Sciatic nerve (tissue), 2 donors: ENCODE measurements at places on chromosomes 6 and 20. TPM values are rescaled to one million over a fixed set of nuclear protein-coding genes. Genes with fewer than 3 reads are reported as not detected.

HAO1 gene
- total RNA-seq, result not detected

RBM39 gene
- 438 TPM for total RNA-seq

DUSP15 gene
- 49.5 TPM for total RNA-seq

TP53TG5 gene
- total RNA-seq, result not detected

ELOVL4 gene
- 1.2 TPM for total RNA-seq

COX4I2 gene
- total RNA-seq, result 8.3 TPM

OR2J3 gene
- total RNA-seq, result not detected

ERGIC3 gene
- total RNA-seq, result 143 TPM

GABRR2 gene
- 1.7 TPM for total RNA-seq

SYCP2 gene
- 6.7 TPM for total RNA-seq

TMC2 gene
- 0.22 TPM for total RNA-seq

TXNDC5 gene
- total RNA-seq, result 62.7 TPM

TSPYL1 gene
- total RNA-seq, result 71.8 TPM

DNA sequence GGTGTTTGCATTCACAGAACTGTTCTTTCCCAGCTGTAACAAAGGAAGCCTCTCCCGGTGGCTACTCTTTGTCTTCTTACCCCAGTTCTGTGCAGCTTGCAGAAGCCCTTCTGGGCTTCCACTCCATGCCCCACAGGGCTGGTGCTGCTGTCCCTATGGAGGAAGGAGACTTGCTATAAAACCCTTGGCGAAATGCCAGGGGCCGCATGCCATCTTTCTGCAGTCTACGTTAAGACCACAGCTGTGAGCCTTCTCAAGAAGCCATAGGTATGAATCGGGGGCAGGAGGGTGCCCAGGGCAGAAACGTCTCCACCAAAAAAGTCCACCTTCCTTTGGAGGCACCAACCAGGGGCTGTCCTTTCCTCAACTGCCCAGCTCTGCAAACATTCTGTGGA, 60.7 kb downstream of the PRND start:
- peak; percentile 72 for DNase-seq

DNA sequence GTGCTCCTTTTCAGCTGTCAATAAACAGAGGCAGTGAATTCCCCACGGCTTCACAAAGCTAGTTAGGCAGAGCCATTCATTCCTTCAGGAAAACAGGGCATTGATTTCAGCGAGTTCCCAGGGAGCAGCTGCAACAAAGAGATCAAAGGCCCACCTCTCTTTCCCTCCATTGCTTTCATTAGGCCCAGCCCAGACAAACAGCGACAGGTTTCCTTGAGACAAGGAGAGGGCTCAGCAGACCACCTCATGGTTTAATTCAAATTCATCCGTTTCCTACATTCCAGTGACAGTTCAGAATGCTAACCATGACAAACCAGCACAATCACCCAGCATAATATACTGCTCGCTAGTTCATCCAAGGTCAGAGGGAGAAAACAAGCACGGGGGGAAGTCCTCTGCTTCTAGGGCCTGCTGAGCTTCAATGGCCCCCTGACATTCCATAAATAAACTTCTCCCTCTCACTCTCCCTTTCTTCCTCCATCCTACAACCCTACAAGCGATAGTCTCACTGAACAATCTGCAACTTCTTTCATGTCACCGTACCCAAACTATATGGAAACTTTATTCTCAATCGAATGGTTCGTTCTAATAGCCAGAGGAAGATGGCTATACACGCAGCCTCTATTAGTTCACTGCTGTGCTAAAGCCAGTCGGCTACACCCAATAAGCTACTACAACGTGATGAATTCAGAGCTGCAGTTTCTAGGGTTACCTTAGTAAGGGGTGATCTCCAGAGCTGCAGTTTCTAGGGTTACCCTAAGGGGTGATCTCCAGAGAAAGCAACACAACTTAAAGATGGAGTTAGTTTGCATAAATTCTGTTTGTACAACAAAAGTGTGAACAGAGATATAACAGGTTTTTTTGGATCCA, 34.7 kb downstream of the PLAGL1 start:
- no peak for DNase-seq

DNA sequence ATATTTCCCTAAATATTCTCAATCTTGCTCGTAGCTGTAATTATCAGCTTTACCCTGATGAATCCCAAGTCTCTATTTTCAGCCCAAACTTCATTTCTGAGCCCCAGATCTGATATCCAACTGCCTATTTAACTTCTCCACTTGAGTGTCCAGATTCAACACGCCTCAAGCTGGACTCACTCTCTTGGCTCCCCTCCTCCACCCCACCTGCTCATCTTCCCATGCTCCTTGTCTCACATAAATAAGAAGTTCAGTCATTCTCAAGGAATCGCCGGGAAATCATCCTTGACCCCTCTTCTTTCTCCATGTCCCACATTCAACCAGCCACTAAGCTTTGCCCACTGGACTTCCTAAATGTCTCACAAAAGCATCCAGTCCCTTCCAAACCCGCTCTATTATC, 89.9 kb upstream of the STMND1 start:
- DNase-seq, result no peak

- no peak for DNase-seq
These were observed 19.9 kb downstream of the PXT1 start for GRCh38 chr6:36422714-36423100.

GRCh38 chr6:159973951-159974350, 5.1 kb downstream of the IGF2R start:
- DNase-seq, result no peak

- no peak for DNase-seq
These were observed 73.3 kb upstream of the NXT1 start for GRCh38 chr20:23277316-23277715.

- DNase-seq, result no peak
These were observed 1027.3 kb upstream of the CITED2 start for GRCh38 chr6:140401761-140402160.

DNA sequence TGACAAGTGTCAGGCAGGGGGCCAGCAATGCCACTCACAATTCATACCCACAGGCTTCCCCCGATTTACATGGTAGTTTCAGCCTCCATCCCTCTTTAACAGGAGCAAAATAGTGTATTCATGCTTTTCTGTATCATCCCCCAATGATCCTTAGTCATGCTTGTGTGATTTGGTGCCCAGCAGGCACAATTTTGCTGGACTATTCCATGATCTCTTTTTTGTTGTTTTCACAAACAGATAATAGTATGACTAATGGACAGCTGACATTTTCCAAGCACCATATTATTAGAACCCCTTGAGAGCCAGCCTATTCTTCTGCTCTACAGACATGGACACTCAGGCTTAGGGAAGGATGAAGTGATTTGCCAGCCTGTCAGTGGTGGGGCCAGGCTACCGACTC, 128.2 kb upstream of the RIPOR2 start:
- DNase-seq, result no peak

- DNase-seq, result no peak
These were observed 9.8 kb upstream of the SLC22A23 start for GRCh38 chr6:3466488-3467219.

GRCh38 chr20:38203337-38203980, 38.4 kb upstream of the TGM2 start:
- peak; percentile 40 for DNase-seq

- DNase-seq, result no peak
These were observed 375.1 kb upstream of the MMS22L start for GRCh38 chr6:97658090-97658489.

DNA sequence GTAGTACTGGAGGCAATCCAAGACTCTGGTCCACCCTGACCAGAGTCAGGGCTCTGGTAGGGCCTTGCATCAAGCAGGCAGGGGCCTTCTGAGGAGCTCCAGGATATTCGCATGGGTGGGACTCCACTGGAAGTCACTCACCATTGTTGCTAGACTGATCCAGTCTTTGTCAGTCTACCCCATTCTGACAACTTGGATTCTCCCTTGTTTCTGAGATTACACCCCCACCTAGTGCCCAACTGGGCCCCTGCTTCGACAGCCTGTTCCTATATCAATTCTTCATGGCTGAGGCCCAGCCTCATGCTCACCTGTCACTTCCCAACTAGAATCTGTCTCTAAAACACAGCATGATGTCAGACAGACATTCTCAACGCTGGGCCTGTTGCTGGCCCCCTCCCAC, 5.2 kb downstream of the SLC35D3 start:
- no peak for DNase-seq

DNA sequence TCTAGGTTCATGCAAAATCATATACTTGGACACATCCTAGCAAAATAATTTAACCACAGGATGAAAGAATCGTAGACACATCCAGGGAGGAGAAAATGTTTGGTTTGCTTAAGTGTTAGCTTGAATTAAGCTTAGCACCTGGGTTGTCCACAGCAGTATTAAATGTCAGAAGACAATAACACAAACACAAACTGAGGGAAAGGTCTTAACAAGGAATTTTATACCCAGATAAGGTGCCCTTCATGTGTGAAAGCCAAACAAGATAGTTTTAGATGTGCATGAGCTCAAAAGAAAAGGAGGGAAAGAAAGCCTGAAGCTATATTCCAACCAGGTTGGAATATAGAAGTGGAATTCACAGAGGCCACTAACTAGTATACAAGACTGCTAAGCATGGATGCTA, 49.1 kb downstream of the SLC23A2 start:
- DNase-seq, result no peak

GRCh38 chr6:84791233-84791632, 26.8 kb upstream of the TBX18 start:
- no peak for DNase-seq

DNA sequence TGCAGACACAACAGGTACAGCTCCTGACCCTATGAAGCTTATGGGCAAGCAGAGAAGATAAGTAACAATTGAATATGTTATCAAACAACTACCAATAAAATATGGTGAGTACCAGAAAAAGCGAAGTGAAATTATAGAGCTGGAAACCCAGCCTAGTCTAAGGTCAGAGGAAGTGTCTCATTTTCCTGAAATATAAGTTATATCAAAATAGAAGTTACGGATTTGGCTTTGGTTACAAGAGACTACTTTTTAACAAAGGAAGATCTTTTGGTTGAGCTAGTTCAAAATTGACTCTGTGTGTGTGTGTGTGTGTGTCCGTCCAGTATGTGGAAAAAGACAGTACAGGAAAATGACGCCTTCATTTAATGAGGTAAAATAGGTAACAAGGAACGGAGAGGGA, 8.9 kb downstream of the STX11 start:
- no peak for DNase-seq

DNA sequence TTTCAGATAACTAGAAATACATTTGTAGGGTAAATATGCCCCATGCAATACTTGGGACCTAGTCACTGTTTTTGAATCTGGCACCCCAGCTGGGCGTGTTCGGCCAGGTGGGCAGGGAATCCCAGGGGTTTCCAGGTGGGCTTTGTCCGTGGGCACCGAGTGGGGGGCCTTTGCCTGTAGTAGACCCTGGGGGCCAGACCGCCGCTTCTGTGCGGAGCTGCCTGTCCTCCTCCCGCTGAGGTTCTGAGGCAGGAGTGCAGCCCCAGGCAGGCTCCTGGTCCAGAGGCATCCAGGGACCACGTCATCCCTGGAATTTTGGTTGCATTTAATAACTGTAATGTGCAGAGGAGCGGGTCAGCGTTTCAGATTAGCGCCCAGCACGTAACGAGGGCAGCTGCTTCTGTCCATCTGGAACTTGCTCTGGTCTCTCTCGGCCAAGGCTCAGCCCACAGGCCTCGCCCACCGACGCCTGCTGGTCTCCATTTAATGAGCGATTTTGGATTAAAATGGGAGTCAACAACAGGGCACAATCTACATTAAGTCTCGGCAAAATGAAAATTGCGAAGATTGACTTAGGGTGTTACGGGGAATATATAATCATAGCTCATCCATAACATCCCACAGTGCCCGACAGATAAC, 12.8 kb downstream of the BHLHE23 start:
- DNase-seq, result no peak

DNA sequence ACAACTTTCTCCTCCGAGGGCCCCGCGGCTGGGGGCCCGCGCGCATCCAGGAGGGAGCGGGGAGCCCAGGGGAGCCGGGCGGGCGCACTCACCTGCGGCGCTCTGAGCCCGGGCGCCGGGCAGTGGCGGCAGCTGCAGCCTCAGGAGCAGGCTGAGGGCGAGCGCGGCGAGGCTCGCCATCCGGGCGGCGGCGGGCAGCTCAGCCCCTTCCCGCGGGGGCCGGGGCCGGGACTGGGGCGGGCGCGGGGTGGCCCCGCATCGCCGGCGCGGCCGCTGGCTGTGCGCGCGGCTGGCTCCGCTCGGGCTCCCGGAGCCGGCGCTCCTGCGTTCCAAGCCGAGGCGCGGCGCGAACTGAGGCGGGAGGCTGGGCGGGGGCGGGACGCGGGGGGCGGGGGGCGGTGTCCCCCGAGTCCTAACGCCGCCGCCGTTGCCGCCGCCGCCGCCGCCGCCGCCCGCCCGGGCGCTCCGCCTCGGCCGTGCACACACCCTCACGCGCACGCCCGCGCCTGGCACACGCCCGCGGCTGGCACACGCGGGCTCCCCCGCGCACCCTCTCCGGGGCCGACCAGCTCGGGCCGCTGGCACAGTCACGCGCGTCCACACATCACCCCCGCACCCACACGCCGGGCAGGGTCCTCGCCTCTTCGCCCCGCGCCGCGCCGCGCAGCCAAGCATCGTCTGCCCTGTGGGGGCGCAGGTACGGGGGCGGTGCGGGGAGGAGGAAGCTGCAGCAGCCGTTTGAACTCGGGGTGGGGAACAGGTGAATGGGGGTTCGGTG, at the start of gene PTPRT:
PTPRT (minus strand) TSS at position 353 of the 778 bp plus-strand sequence; CDS start at position 180, 173 bp downstream.
- DNase-seq, result no peak

DNA sequence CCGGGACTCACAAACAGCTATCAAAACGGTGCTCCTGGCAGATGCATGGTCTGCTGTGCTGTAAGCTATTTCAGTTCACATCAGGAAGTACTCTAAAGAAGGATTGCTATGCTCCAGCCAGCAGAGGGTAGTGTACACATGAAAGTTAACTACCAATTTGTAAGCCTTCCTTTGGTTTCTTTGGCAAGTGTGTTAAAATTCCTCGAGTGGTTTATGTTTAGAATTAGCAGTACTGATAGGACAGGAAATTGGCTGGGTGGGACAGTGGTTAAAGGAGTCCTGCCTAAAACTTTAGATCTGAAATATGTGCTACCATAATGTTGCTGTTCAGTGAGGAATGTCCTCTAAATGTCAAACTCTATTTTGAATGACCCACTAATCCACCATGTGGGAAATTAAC, 47.4 kb downstream of the TRMT11 start:
- DNase-seq, result no peak

- peak; percentile 68 for DNase-seq
These were observed 43.2 kb upstream of the AKAP12 start for GRCh38 chr6:151196555-151196954.

DNA sequence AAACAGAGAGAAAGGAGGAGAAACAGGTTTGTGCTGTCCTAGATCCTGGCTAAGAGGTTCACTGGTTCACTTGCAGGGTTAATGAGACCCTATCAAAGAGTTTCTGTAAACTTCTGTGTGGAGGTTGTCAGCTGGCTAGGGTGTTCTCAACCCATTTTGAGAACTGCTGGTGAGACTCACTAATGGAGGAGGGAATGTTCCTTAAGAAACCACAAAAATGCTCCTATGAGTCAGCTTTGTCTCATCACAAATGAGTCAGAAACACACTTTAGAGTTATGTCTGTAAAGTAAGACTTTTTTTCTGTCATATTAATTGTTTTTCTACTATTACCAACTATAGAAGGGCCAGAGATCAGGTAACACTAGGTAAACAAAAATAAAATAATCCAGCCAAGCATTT, 884.4 kb downstream of the PHF3 start:
- DNase-seq, result no peak

GRCh38 chr20:58965270-58966064, 15.6 kb upstream of the NELFCD start:
- DNase-seq, result no peak

GRCh38 chr20:1434571-1435336, 31.9 kb downstream of the NSFL1C start:
- DNase-seq, result no peak
